Posterior vena cava (tissue), 2 donors: ENCODE measurements at places on chromosomes 11 and 22. TPM values are rescaled to one million over a fixed set of nuclear protein-coding genes. Genes with fewer than 3 reads are reported as not detected.
A peak's percentile ranks its signal among the peaks of the same experiment; 100 is the strongest.

HORMAD2 gene
- not detected for total RNA-seq

RBM4 gene
- total RNA-seq: 68.9 TPM

PLA2G6 gene
- 14.3 TPM for total RNA-seq

GRCh38 chr11:13216711-13217075, 60.9 kb upstream of the BMAL1 start:
- DNase-seq: no peak

- peak; percentile 70 for DNase-seq
These were observed 9.5 kb downstream of the GTPBP1 start for GRCh38 chr22:38715176-38715764.
